Fibroblast of skin of right quadriceps (primary cell): ENCODE measurements at places on chromosomes 11 and 22.

GRCh38 chr11:93718057-93718563 lies 23.2 kb downstream of the TAF1D start:
- no peak for DNase-seq

- no peak for DNase-seq
Observed at GRCh38 chr11:25037431-25037830, 540.6 kb downstream of the LUZP2 start.

- DNase-seq: peak; percentile 32
Observed at GRCh38 chr11:61814247-61814957, 2.4 kb downstream of the FADS1 start.

- no peak for DNase-seq
Observed at GRCh38 chr11:11514246-11514645, 107.6 kb downstream of the GALNT18 start.

- no peak for DNase-seq
Observed at GRCh38 chr11:40287916-40288803, 1171.3 kb downstream of the LRRC4C start.

DNA sequence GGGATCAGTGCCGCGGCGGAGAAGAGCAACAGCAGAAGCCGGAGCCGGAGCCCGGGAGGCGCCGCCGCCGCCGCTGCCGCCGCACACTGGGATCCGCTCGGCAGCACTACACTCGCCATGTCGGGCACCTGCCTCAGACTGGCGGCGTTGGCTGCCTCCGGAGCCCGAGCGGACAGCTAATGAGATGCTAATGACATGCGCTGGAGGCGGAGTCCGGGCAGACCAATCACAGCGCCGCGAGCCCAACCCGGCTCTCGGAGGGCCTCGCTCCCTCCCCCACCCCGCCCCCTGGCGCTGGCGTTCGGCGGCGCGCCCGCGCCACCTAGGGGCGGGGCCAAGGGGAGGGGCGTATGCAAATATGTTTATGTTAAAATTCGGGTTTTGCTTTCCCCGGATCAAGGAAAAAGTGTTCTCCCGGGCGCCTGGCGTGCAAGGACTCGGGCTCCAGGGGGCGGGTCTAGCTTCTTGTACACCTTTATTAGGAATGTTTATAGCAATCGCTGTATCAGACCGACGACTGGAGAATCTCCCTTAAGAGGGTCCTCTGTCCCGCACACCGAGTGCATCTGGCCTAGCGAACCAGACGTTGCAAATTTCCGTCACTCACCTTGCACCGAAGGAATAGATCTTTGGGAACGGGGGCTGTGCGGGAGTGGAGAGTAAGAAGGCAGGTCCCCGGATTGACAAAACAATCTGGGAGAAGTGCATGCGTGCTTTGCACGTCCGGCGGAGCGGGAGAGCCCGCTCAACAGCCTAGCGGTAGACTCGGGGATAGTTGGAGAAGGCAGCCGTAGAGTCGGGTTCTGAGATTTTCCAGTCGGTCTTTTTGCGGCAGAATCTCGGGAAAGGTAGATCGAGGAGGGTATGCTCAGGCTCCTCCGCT lies at the start of gene CADM1:
TSS of gene CADM1 (minus strand) at position 140 of the 883 bp plus-strand sequence.
- DNase-seq: peak; percentile 95

GRCh38 chr22:45397806-45398205 lies 15.6 kb downstream of the SMC1B start:
- no peak for DNase-seq
